ENCODE measurements at places on chromosomes 1 and 21.

GRCh38 chr1:3212453-3213355 lies 143.7 kb downstream of the PRDM16 start:
- no peaks in the 10 kb centered on the region for H3K36me3 ChIP-seq
- H3K27ac ChIP-seq, result peak overlapping the region; percentile 30
- no peaks in the 10 kb centered on the region for H3K27me3 ChIP-seq
- no peak for DNase-seq

DNA sequence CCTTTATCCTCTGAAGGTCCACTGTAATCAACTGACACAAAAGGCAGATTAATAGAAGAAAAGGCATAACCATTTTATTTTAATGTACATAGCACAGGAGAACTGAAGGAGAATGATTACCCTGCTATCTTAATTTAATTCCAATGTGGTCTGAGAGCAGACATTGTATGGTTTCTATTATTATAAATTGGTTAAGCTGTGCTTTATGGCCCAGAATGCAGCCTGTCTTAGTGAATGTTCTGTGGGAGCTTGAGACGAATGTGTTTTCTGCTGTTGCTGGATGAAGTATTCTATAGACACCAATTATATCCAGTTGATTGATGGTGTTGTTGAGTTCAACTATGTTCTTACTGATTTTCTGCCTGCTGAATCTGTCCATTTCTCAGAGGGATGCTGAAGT lies 25.0 kb upstream of the SLC2A1 start:
- no peaks in the 10 kb centered on the region for H3K36me3 ChIP-seq
- no peaks in the 10 kb centered on the region for H3K4me1 ChIP-seq
- no peak for DNase-seq
- no peak overlapping the region for H3K27ac ChIP-seq

- H3K27ac ChIP-seq, result no peak overlapping the region
- DNase-seq, result no peak
- no peak overlapping the region for H3K4me3 ChIP-seq
- no peaks in the 10 kb centered on the region for H3K4me1 ChIP-seq
These were observed 9.9 kb upstream of the SPRR4 start for GRCh38 chr1:152960452-152961044.

- no peak overlapping the region for H3K4me3 ChIP-seq
- H3K27me3 ChIP-seq, result no peaks in the 10 kb centered on the region
- no peak for DNase-seq
- H3K36me3 ChIP-seq, result no peaks in the 10 kb centered on the region
These were observed 21.0 kb downstream of the B3GALT5 start for GRCh38 chr21:39633770-39634181.

GRCh38 chr1:46577671-46578070 lies 26.2 kb upstream of the KNCN start:
- H3K27me3 ChIP-seq, result no peaks in the 10 kb centered on the region
- H3K4me3 ChIP-seq, result no peak overlapping the region
- no peak overlapping the region for H3K27ac ChIP-seq

DNA sequence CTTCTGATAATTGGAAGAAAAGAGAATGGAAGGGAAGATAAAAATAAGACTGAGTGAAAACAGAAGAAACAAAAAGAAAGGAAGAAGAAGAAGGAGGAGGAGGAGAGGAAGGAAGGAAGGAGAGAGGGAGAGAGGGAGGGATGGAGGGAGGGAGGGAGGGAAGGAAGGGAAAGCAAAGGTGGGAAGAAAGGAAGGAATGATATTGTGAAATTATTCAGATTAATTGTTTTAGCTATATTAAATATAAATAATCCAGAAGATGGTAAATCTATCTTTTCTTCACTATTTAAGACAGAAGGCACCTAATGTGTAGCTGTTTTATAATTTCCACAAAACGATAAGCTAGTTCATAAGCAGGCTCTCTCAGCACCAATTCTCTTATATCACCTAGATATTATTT lies 191.3 kb upstream of the LRRC7 start:
- DNase-seq, result no peak
- no peaks in the 10 kb centered on the region for H3K27me3 ChIP-seq
- H3K36me3 ChIP-seq, result no peaks in the 10 kb centered on the region
- H3K4me1 ChIP-seq, result no peaks in the 10 kb centered on the region
- H3K27ac ChIP-seq, result no peak overlapping the region

GRCh38 chr1:14372526-14372925 lies 226.0 kb upstream of the KAZN start:
- H3K27ac ChIP-seq, result no peak overlapping the region
- no peaks in the 10 kb centered on the region for H3K4me1 ChIP-seq
- H3K4me3 ChIP-seq, result no peak overlapping the region
- no peaks in the 10 kb centered on the region for H3K27me3 ChIP-seq
- no peaks in the 10 kb centered on the region for H3K36me3 ChIP-seq

GRCh38 chr21:36841866-36842265 lies 124.6 kb downstream of the HLCS start:
- H3K27ac ChIP-seq, result no peak overlapping the region
- H3K4me1 ChIP-seq, result peaks cover under 1% of the 10 kb centered on the region
- no peaks in the 10 kb centered on the region for H3K36me3 ChIP-seq
- no peak overlapping the region for H3K4me3 ChIP-seq
- no peak for DNase-seq

DNA sequence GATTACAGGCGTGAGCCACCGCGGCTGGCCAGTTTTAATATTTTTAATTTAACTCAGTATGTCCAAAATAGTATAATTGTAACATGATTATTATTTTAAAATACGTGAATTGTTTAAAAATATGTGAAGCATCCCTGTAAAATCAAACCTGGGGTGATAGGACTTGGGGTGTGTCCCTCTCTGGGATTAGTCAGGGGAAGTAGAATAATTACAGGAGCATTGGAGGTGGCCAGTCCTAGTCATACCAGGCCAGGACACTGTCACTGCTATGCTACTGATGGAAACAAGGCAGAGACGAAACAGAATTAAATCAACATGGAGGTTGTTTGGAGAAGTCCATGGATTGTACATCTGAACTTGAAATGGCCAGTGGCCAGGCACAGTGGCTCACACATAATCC lies 16.8 kb downstream of the SZRD1 start:
- H3K27ac ChIP-seq, result no peak overlapping the region
- no peaks in the 10 kb centered on the region for H3K27me3 ChIP-seq
- H3K36me3 ChIP-seq, result no peaks in the 10 kb centered on the region
- peaks cover 32% of the 10 kb centered on the region for H3K4me1 ChIP-seq
- H3K4me3 ChIP-seq, result no peak overlapping the region
- DNase-seq, result no peak

DNA sequence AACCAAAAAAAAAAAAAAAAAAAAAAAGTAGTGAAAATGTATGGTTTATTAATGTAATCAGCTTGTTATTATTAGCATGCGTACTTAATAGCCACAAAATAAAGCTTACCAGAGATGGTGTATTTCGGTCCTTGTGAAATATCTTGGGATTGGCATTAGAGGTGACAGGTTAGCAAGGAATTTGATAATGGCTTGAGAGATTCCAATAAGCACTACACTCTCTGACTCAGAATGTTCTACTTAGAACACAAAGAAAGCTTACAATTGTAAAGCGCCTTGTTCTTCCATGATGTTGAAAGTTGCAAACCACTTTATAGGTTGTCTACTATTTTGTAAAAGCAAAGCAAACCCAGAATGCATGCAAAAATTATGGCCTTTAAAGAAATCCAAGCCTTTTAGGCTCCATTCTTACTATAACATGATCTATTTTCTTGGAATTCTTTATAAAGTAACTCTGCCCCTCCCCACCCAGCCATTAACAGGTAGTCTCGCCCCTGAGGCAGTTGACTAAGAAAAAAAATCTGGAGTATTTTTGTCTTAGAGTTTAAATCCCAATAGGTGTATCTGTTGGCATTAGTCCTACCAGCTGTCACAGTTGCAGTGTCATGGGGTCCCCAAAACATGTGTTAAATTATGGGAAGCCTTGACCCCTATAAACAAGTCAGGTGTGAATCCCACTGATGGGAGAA lies 129.2 kb downstream of the DHRS3 start:
- H3K4me1 ChIP-seq, result peaks cover 11% of the 10 kb centered on the region
- no peak overlapping the region for H3K27ac ChIP-seq
- no peak overlapping the region for H3K4me3 ChIP-seq
- H3K27me3 ChIP-seq, result no peaks in the 10 kb centered on the region
- H3K36me3 ChIP-seq, result no peaks in the 10 kb centered on the region
- no peak for DNase-seq

DNA sequence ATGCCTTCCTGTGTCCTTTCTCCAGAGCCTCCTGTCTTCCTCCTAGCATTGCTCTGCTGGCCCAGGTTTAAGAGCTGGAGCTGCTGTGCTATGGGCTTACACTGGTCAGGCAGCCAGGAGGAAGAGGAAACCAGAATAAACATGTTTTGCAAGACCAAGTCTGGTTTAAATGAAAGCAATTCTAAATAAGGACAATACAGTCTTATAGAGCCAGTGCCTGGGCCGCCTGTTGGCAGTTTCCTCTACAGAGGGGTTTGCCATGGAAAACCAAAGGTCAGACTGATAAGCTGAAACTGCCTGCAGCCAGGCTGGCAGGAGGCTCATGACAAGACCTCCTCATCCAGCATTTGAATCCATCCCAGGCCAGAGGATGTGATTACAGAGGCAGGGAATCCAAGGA lies 92.9 kb upstream of the FGGY start:
- H3K27me3 ChIP-seq, result no peaks in the 10 kb centered on the region
- H3K36me3 ChIP-seq, result no peaks in the 10 kb centered on the region
- no peak overlapping the region for H3K4me3 ChIP-seq

DNA sequence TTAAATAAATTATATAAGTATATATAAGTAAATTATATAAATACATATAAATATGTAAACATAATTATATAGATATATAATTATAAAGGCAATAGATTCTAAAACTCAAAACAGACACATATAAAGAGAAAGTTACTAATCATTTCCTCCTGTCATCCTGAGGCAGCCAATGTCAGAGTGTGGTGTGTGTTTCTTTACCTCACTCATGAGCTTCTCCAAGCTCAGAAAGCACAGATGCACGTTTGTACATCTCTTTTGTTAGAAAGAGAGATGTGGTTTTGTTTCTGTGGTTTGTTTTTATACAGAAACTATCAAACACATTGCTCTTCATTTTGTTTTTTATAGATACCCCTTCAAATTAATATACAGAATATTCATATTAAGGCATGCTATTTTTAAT lies 594.8 kb downstream of the USP25 start:
- no peaks in the 10 kb centered on the region for H3K36me3 ChIP-seq
- H3K27me3 ChIP-seq, result no peaks in the 10 kb centered on the region
- no peak overlapping the region for H3K27ac ChIP-seq
- no peak overlapping the region for H3K4me3 ChIP-seq

DNA sequence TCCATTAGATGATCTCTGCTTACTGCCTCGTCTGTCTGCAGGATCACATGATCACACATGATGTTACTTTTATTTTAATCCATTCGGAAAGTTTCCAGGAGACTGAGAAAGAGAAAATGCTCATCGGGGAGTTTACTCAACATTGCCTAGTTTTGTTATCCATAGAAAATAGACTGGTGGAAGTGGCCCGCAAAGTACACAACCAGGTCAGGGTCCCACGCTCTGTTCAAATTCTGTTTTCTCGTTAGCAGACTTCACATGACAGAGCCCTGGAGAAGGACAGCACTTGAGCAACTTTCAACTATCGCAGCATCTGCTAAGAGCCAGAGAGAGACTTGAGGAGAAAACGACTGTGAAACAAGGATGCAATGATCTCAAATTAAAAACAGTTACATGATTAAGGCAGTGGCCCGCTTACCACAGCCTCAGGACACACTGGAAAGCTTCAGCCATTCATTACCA lies 44.2 kb downstream of the ADAMTS1 start:
- DNase-seq, result no peak
- H3K4me3 ChIP-seq, result peak overlapping the region; percentile 6
- H3K27me3 ChIP-seq, result no peaks in the 10 kb centered on the region
- H3K36me3 ChIP-seq, result no peaks in the 10 kb centered on the region
- peak overlapping the region; percentile 61 for H3K27ac ChIP-seq

GRCh38 chr1:222247081-222247480 lies 300.8 kb downstream of the HHIPL2 start:
- H3K27me3 ChIP-seq, result no peaks in the 10 kb centered on the region
- H3K36me3 ChIP-seq, result no peaks in the 10 kb centered on the region
- H3K4me1 ChIP-seq, result no peaks in the 10 kb centered on the region
- H3K4me3 ChIP-seq, result no peak overlapping the region

DNA sequence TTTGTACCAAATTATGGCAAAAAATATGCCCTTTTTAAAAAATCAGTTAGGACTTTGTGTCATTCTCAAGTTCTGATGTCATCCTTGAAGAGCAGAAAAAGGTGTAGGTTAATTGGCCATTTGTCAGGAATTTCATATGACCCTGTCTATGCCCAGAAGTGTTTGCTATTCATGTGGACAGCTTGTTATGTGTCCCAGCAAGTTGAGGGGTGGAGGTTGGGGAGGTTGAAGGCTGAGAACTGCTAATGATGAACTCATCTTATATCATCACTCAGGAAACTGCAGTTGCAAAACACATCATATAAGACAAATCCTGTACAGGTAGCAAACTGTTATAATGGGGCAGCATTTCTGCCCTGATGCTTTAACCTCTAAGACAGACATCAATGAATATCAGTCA lies 106.5 kb downstream of the PHTF1 start:
- H3K36me3 ChIP-seq, result no peaks in the 10 kb centered on the region
- no peaks in the 10 kb centered on the region for H3K4me1 ChIP-seq
- H3K27ac ChIP-seq, result no peak overlapping the region
- no peaks in the 10 kb centered on the region for H3K27me3 ChIP-seq
- no peak for DNase-seq
- no peak overlapping the region for H3K4me3 ChIP-seq

DNA sequence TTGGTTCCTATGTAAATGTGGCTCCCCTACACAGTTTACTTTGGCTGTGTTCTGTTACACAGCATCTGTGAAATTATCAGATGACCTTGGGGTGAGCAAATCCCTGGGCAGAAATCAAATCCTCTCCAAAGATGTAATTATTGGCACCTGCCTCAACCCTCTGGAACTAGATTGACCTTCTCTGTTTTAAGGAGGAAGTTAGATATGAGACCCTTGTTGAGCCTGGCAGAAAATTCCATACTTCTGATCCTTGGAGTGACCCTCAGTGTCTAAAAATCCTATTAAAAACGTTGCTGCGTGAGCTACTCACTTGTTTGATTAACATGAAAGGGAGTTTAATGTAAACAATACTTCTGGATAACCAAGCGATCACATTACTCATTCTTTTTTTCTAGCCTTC lies 122.0 kb downstream of the CLIC6 start:
- H3K36me3 ChIP-seq, result no peaks in the 10 kb centered on the region
- H3K27me3 ChIP-seq, result no peaks in the 10 kb centered on the region
- no peak for DNase-seq

DNA sequence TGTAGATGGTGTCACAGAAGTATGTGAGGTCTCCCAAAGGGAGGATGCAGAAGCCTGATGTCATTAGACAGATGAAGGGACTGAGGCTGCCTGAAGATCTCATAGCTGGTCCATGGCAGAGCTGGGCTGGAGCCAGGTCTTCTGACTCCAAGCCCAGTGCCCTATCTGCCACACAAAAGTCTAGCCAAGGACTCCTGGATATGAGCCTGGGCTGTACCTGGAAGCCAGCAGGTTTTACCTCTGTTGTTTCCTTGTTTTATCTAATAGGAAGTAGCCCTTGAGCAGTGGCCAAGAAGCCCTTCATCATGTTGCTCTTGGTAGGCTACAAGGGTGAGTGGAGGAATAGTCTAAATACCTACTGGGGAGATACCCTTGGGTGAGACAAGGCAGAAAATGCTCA lies 74.4 kb upstream of the SLC44A3 start:
- H3K27ac ChIP-seq, result no peak overlapping the region
- no peak overlapping the region for H3K4me3 ChIP-seq
- no peaks in the 10 kb centered on the region for H3K4me1 ChIP-seq
- no peaks in the 10 kb centered on the region for H3K36me3 ChIP-seq
